ENCODE measurements at places on chromosomes 11 and 22. TPM values are rescaled to one million over a fixed set of nuclear protein-coding genes. Genes with fewer than 3 reads are reported as not detected.

The OR51B4 gene
- polyA plus RNA-seq = not detected

- H3K36me3 ChIP-seq = no peaks in the 10 kb centered on the region
- H3K27me3 ChIP-seq = no peaks in the 10 kb centered on the region
- H3K27ac ChIP-seq = no peak overlapping the region
- peaks cover 36% of the 10 kb centered on the region for H3K4me1 ChIP-seq
- no peak overlapping the region for H3K4me3 ChIP-seq
- no peak for DNase-seq
These were observed 83.5 kb downstream of the BDNF start for GRCh38 chr11:27616711-27617110.

- no peaks in the 10 kb centered on the region for H3K27me3 ChIP-seq
- DNase-seq = no peak
- no peak overlapping the region for H3K27ac ChIP-seq
- 0 out of 2 replicates have a peak, but pooled peaks cover 12% of the 10 kb centered on the region for H3K36me3 ChIP-seq
These were observed 67.8 kb downstream of the DEPDC5 start for GRCh38 chr22:31821572-31821971.

- H3K36me3 ChIP-seq = no peaks in the 10 kb centered on the region
- H3K4me3 ChIP-seq = no peak overlapping the region
- peaks cover 10% of the 10 kb centered on the region for H3K4me1 ChIP-seq
- no peaks in the 10 kb centered on the region for H3K27me3 ChIP-seq
- no peak overlapping the region for H3K27ac ChIP-seq
- no peak for DNase-seq
These were observed 23.9 kb upstream of the RASD2 start for GRCh38 chr22:35516723-35517122.

The FAM180B gene
- not detected for polyA plus RNA-seq

DNA sequence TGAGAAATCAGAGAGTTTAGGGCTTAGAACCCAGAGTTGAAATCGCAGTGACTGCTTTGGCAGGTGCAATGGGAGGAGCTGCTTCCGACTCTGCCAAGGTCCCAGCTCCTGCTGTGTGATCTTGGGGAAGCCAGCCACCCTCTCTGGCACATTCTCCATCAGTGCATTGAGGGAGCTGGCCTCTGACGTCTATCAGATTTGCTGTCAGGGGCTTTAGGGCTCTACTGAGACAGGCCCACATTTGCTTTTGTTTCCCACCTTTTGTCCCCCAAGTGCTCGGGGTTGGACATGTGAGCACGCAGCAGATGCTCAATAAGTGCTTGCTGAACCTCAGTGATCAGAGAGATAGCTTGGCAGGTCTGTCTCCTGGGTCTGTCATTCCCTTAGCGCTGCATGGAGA is 10.6 kb upstream of the SOX10 start:
- no peak overlapping the region for H3K4me3 ChIP-seq
- H3K36me3 ChIP-seq = no peaks in the 10 kb centered on the region
- DNase-seq = no peak
- H3K27ac ChIP-seq = no peak overlapping the region
- H3K4me1 ChIP-seq = no peaks in the 10 kb centered on the region

DNA sequence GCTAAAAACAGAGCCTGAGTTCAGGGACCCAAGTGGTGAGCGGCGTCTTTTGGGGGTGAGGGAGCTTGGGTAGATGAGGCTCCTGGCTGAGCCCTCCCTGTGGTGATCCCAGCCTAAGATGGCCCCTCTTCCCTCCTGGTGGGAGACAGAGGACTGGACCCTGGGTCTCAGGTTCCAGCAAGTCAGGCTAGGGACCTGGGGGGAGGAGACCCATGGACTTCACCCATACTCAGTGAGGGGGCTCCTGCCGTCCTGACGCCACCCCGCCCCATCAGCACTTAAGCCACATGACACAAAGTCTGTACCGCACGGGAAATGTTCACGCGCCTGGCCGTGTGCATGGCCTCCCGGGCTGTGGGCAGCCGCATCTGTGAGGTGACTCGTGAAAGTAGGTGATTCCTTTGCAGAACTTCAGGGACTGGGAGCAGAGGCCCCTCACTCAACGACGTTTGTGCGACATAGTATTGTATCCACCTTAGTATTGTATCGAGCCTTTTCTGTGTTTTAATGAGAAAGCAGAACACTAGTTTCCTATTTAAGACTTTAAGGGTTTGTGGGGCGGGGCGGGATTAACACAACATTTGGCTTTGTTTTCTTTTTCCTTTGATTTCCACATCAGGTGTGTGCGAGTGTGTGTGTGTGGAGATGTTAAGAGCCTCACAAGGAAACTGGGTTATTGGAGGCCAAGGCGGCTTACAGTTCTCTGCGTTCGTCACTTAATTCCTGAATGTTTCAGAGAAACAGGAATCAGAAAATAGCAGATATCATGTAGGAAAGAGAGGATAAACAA is 18.4 kb upstream of the TMEM191C start:
- H3K4me1 ChIP-seq = no peaks in the 10 kb centered on the region
- H3K36me3 ChIP-seq = no peaks in the 10 kb centered on the region
- DNase-seq = no peak
- no peak overlapping the region for H3K4me3 ChIP-seq
- no peak overlapping the region for H3K27ac ChIP-seq

The DLG2 gene
- 1.2 TPM for polyA plus RNA-seq

The ALDH3B1 gene
- polyA plus RNA-seq = 43.4 TPM
